NCI-H187 (cell line): ENCODE measurements at places on chromosomes 12 and 14.

GRCh38 chr12:2533036-2533435, 261.7 kb upstream of the FKBP4 start:
- no peak for DNase-seq

GRCh38 chr12:2215709-2216560, 163.1 kb downstream of the CACNA1C start:
- DNase-seq: no peak

DNA sequence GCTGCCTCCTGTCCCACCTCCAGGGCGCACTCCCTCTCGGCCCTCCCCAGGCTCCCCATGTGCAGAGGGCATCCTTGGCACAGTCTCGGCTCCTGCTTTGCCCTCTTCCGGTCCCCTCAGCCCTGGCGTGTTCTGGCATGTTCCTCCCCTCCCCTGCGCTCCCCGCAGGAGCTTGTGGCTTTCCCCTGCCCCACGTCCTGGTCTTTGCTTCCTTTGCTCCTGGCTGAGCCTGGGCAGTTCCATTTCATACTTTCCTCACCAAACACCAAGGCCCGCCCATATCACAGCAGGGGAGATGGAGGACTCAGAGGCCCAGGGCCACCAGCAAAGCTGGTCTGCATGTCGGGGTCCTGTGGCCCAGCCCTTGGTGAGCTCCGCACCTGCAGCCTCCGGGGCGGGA, 56.0 kb downstream of the FBRSL1 start:
- no peak for DNase-seq

DNA sequence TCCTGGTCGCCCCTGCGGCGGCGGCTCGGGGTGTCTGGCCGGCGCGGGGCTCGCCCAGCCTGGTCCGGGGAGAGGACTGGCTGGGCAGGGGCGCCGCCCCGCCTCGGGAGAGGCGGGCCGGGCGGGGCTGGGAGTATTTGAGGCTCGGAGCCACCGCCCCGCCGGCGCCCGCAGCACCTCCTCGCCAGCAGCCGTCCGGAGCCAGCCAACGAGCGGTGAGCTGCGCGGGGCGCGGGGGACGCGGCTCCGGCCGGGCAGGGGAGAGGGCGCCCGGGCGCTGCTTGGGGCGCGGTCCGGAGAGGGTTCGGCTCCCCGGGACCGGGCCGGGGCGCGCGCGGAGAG, at the start of gene LGALS3:
TSS of gene LGALS3 (plus strand) at position 167 of the 342 bp plus-strand sequence. CDS start 8,122 bp downstream, outside the sequence.
- no peak for DNase-seq

DNA sequence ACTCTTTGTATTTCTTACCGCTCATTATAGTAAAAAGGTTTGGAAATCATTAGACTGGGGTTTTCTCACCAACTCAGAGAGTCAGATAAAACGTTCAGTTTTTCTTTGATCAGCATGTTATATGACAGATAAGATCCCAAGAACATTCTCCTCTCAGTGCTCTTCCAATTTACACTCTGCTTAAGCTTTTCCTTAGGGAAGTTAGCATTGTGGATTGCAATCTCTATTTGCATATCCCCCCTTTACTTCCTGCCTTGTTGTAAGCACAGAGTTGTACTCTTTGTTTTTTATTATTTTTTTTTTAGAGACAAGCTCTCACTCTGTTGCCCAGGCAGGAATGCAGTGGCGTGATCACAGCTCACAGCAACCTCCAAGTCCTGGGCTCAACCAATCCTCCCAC, 11.4 kb upstream of the CFAP54 start:
- DNase-seq: no peak

- DNase-seq: no peak
Observed at GRCh38 chr14:73223049-73223448, 14.3 kb upstream of the PAPLN start.

DNA sequence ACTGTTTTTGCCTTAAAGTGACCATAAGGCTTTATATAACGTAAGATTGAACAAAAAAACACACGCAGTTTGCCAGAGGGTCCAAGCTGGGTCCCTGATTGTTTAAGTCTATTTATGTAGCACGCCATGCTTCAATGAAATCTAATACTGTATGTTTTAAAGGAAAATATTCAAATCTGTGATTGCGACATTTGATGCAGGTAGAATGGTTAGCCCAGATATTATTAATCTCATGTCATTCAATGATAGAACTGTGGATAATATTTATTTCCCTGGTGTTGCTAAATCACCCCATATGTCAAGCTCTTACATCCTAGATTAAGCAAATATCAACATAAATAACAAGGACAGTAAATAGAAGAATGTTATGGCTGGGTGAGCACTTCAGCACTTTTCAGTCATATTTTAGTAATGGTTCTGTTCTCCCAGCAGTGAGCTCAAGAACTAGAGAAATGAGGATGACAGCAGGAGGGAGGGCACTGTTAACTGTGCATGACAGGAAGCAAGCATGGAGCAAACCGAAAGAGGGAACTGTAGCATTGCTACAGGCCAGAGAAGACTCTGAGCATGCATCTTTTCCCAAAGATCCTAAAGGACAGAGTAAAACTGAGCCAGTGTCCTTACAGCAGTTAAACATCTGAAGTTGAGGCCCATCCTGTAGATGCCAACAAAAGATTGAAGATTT, 465.7 kb upstream of the MGAT4C start:
- DNase-seq: peak; percentile 17

DNA sequence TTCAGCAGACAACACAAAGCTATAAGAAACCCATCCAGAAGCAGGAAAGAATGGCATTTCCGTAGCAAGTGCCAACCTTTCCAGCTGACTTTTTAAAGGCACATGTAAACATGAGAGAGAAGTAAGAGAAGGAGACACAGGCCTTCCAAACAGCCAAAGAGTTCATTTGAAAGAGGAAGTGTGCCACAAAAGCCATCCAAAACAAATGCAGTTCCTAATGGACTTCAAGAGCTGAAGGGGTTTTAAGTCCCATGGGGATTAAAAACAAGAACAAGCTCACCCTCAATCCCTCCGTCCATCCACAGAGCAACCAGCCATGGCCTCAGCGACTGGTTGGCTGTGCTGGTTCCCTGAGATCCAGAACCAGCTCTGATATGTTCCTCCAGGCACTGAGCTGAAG, 4.5 kb upstream of the DPF3 start:
- no peak for DNase-seq

DNA sequence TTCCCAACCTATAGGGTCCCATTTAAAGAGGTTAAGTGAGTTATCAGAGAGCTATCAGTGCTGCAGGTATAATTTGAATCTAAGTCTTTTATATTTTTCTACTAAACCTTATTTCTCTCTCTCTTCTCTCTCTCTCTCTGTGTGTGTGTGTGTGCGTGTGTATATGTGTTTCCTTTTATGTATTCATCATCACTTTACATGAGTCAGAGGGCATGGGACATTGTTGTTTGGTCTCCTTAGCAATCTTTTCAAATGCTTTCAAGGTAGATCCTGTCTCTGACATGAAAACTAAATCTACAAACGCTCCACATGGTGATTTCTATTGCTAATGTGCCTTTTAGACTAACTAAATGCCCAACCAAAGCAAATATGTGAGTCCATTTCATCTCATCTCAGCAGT, 459.7 kb downstream of the BTG1 start:
- DNase-seq: no peak

- DNase-seq: no peak
Observed at GRCh38 chr12:105554223-105554678, 223.8 kb downstream of the C12orf75 start.

DNA sequence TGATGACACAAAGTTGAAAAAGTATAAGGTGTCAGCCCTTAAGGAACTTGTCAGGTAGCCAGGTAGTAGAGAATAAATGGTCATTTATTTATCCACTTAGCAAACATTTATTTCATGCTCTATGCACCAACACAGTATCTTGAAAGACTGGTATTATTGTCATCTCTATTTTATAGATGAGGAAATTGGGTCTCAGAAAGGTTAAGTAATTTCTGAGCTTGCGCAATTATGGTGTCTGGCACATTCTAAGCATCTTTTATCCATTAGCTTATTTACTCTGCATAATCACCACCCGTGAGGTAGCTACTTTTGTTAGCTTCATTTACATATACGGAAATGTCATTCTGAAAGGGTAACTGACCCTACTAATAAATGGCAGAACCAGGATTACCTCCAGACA, 2.5 kb upstream of the UTP20 start:
- DNase-seq: no peak

DNA sequence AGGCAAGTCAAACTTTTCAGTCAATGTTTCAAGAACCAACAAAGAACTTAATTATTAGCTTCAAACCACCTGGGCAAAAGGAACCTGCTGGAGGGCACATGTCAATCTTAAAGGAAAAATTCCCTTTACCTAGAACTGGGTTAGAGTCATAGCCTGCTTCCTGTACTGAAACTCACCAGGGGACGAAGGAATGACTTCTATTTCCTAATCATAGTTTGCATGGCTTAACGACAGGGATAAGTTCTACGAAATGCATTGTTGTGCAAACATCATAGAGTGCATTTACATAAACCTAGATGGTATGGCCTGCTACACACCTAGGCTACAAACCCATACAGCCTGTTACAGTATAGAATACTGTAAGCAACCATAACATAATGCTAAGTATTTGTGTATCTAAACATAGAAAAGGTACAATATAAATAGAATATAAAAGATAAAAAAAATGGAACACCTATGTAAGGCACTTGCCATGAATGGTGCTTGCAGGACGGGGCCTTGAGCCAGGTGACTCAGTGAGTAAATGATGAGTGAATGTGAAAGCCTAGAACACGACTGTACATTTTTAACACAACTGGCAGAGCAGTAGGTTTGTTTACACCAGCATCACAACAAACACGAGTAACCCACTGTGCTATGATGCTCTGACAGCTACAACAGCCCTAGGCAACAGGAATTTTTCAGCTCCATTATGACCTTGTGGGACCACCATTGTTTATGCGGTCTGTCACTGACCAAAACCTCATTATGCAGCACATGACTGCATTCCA, 234.9 kb upstream of the CAND1 start:
- DNase-seq: no peak

DNA sequence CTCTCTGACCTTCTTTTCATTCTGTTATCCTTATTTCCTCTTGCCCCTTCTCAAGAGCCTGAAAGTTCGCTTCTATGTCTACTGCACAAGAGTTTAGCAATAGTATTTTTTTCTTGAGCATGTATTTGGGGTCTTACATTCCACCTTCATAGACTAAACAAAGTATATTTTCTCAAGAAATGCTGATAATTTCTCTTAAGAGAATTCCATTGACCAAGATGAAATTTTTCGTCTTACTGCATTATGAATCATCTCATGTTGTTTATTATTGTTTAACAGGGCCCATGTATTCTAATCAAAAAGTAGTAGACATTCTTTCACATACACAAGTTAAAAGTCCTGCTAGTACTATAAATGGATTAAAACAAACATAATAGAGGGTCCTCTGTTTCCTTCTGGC, 219.3 kb downstream of the C12orf50 start:
- DNase-seq: no peak

- no peak for DNase-seq
Observed at GRCh38 chr12:57087010-57087690, 1.8 kb upstream of the NAB2 start.

GRCh38 chr12:25364529-25365339, 114.0 kb upstream of the KRAS start:
- no peak for DNase-seq

GRCh38 chr14:68705741-68706283, 87.1 kb downstream of the ZFP36L1 start:
- no peak for DNase-seq

GRCh38 chr12:124030510-124030909, 57.5 kb downstream of the ZNF664 start:
- DNase-seq: no peak

- no peak for DNase-seq
Observed at GRCh38 chr12:45243963-45244362, 28.1 kb downstream of the ANO6 start.

GRCh38 chr14:95415993-95416392, 96.3 kb upstream of the CLMN start:
- DNase-seq: no peak

DNA sequence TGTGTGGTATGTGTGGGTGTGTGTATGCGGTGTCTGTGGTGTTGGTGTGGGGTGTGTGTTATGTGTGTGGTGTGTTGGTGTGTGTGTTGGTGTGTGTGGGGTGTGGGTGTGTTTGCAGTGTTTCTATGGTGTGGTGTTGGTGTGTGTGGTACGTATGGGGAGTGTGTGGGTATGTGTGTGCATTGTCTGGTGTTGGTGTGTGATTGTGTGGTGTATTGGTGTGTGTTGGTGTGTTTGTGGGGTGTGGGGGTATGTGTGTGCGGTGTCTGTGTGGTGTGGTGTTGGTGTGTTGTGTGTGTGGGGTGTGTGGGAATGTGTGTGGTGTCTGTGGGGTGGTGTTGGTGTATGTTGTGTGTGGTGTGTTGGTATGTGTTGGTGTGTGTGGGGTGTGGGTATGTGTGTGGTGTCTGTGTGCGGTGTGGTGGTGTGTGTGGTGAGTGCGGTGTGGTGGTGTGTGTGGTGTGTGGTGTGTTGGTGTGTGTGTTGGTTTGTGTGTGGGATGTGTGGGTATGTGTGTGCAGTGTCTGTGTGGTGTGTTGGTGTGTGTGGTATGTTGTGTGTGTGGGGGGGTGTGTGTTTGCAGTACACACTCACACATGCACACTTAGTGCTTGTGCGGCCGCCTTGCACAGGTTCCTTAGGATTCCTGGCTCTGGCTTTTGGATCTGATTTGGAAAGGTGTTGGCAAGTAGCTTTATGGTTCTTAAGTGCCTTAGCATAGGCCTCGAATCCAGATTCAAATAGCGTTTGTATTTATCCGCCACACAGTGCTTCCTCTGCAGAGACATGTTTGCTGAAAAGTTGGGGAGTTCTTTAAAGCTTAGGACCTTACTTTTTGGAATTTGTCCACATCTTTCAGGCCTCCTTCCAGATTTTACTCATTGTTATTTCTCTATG, 16.4 kb downstream of the MLXIP start:
- DNase-seq: no peak

DNA sequence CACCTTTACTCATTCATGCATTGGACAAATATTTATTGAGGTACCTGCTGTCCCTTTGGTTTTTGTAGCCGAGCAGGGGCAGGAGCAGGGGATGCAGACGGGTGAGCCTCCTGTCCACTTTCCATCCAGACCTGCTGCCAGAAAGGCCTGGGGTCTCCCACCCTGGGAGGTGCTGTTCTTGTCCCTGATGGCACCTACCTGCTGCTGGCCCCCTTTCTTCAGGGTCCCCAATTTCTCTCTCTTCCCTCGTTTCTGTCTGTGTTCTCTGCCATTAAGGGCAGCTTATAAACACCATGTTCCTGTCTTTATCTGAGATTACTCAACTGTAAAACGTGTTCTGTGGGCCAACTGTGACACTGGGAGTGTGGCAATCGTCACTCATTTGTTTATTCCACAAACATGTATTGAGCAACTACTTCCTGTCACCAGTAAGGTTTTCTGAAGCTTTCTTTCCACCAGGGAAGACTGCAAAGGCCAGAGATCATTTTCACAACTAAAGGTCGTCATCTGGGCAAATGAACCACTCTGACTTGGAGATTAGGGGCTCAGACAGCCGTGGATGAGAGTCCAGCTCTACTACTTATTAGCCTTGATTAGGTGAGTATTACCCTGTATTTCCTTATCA, at the start of gene HAL:
TSS of gene HAL (minus strand) at position 311 of the 625 bp plus-strand sequence. CDS start 434 bp downstream, outside the sequence.
- no peak for DNase-seq

- DNase-seq: no peak
Observed at GRCh38 chr14:24317141-24317928, 6.0 kb downstream of the LTB4R start.

GRCh38 chr14:58752289-58752688, 114.5 kb downstream of the DACT1 start:
- DNase-seq: no peak

GRCh38 chr12:123075087-123075645, 75.7 kb downstream of the PITPNM2 start:
- no peak for DNase-seq
